ENCODE measurements at places on chromosomes 2 and 18.

DNA sequence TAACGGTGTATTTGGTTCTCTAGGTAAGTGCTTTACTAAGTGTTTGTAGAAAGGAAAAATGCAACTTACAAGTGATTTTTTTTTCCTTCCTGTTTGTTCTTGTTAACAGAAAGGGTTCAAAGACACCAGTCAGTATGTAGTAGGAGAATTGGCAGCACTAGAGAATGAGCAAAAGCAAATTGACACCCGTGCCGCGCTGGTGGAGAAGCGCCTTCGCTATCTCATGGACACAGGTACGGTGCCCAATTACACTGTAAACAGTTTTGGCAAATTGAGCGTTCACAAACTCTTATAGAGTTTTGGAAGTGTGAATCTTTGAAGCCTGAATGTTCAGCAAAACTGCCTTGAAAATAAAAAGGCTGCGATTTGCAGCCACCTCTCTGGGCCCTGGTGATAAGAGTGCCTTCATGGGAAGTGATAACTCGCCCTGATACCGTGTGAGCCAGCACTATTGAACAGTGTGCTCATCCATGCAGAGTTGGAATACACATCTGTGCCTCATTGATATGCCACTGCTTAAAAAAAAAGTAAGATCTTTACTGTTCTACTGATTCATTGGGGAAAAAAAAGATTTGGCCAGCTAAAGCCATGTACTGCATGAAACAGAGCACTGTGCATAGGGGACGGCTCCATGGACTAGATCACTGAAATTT lies 54.0 kb upstream of the OTX1 start:
- H3K4me3 ChIP-seq, result no peak overlapping the region
- no peaks in the 10 kb centered on the region for H3K27me3 ChIP-seq
- peaks cover 14% of the 10 kb centered on the region for H3K36me3 ChIP-seq
- H3K27ac ChIP-seq, result no peak overlapping the region
- no peak for DNase-seq

DNA sequence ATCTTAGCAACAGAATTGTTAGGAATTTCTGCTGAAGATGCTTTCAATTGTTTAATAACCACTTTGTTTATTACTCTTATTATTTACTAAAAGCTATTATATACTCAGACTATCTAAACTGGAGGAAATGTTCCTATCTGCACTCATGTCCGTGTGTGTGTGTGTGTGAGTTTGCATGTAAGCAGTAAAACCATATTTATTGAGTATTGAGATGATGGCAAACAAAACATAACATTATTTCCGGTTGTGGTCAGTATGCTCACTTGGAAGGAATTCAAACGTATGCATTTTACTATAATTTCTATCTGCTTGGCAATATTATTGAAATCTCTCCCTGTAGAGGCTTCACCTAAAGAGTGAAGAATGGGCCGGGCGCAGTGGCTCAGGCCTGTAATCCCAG lies 43.0 kb upstream of the ZNF804A start:
- H3K36me3 ChIP-seq, result no peaks in the 10 kb centered on the region
- no peaks in the 10 kb centered on the region for H3K27me3 ChIP-seq
- no peaks in the 10 kb centered on the region for H3K4me1 ChIP-seq
- no peak overlapping the region for H3K4me3 ChIP-seq
- no peak overlapping the region for H3K27ac ChIP-seq

DNA sequence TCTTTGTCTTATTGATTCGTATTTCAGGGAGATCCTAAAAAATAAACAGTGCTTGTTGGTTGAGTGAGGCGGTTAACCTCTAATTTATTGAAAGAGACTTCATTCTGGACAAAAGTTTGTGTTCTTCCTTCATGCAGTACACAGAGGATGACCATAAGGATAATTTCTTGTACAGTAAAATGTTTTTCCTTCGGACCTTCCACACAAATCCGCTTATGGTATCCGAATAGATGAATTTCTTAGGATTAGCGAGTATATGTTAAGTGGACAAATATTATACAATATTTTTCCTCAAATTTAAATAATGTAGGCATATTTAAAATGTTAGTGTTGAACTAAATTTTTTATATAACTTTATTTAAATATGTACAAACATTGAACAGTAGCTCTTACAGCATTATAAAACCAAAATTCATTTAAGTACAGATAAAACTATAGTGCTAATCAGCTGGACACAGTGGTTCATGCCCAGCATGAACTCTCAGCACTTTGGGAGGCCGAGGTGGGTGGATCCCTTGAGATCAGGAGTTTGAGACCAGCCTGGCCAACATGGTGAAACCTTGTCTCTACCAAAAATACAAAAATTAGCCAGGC lies 84.4 kb downstream of the LPIN1 start:
- peak overlapping the region; percentile 54 for H3K4me3 ChIP-seq
- H3K36me3 ChIP-seq, result peaks cover 9% of the 10 kb centered on the region
- peaks cover 5% of the 10 kb centered on the region for H3K27me3 ChIP-seq
- peaks cover 48% of the 10 kb centered on the region for H3K4me1 ChIP-seq
- no peak for DNase-seq

- no peak overlapping the region for H3K27ac ChIP-seq
- H3K27me3 ChIP-seq, result no peaks in the 10 kb centered on the region
- no peak overlapping the region for H3K4me3 ChIP-seq
- no peaks in the 10 kb centered on the region for H3K36me3 ChIP-seq
These were observed 1191.0 kb upstream of the LRRTM1 start for GRCh38 chr2:81495556-81495955.

DNA sequence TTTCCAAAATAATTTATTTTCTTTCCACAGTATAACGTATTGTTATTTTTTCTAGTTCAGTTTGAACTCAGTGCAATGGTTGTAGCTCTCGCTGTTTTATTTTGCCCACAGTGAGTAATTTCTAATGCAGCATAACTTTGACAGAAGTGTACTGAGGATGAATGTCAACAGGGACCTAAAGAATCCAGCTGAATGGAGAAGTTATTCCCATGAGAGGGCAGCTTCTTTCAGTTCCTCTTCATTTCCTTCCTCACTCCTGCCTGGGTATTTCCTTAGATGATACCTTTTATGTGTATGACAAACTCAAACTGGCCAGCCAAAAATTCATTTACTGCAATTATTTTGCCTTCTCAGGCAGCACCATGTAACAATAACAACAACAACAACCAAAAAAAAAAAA lies 1223.1 kb upstream of the ZEB2 start:
- peaks cover 10% of the 10 kb centered on the region for H3K4me1 ChIP-seq
- peaks cover 4% of the 10 kb centered on the region for H3K27me3 ChIP-seq
- DNase-seq, result no peak

DNA sequence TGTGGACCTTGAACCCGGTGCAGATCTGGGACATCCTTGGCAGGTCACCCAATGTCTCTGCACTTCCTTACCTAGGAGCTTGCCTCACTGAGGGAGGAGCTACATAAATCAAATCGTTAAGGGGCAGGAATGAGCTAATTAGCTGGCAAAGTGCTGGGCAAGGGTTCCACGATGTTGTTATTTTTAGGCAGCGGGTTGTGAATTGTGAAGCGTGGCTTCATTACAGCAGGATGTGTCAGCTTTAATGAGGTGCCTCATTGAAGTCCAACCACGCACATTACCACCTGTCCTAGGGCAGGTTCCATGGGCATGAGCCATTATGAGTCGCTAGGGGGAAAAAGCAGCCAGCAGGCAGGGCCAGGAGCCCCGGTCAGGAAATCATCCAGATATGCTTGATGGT lies 127.0 kb upstream of the AGAP1 start:
- no peak overlapping the region for H3K4me3 ChIP-seq
- H3K27me3 ChIP-seq, result peaks cover 5% of the 10 kb centered on the region
- H3K27ac ChIP-seq, result no peak overlapping the region
- H3K36me3 ChIP-seq, result no peaks in the 10 kb centered on the region
- no peak for DNase-seq

GRCh38 chr2:43340066-43340465 lies 113.7 kb upstream of the ZFP36L2 start:
- no peak overlapping the region for H3K27ac ChIP-seq
- peaks cover 5% of the 10 kb centered on the region for H3K4me1 ChIP-seq
- no peaks in the 10 kb centered on the region for H3K27me3 ChIP-seq
- DNase-seq, result no peak

GRCh38 chr2:3480352-3481010 lies 38.9 kb downstream of the ADI1 start:
- DNase-seq, result no peak
- no peaks in the 10 kb centered on the region for H3K27me3 ChIP-seq
- peaks cover 9% of the 10 kb centered on the region for H3K4me1 ChIP-seq
- no peak overlapping the region for H3K4me3 ChIP-seq

- no peak overlapping the region for H3K4me3 ChIP-seq
- no peak for DNase-seq
- H3K27ac ChIP-seq, result no peak overlapping the region
- no peaks in the 10 kb centered on the region for H3K36me3 ChIP-seq
These were observed 55.4 kb upstream of the NCOA1 start for GRCh38 chr2:24435391-24436316.

GRCh38 chr2:150477347-150477746 lies 10.1 kb downstream of the RND3 start:
- H3K27me3 ChIP-seq, result peaks cover 6% of the 10 kb centered on the region
- no peaks in the 10 kb centered on the region for H3K36me3 ChIP-seq
- no peak overlapping the region for H3K27ac ChIP-seq
- no peak overlapping the region for H3K4me3 ChIP-seq
- no peaks in the 10 kb centered on the region for H3K4me1 ChIP-seq
- DNase-seq, result no peak

- no peaks in the 10 kb centered on the region for H3K36me3 ChIP-seq
- no peaks in the 10 kb centered on the region for H3K4me1 ChIP-seq
- no peak for DNase-seq
- H3K4me3 ChIP-seq, result no peak overlapping the region
- no peak overlapping the region for H3K27ac ChIP-seq
- H3K27me3 ChIP-seq, result peaks cover 11% of the 10 kb centered on the region
These were observed 1.2 kb downstream of the ACMSD start for GRCh38 chr2:134839649-134840048.

- no peaks in the 10 kb centered on the region for H3K4me1 ChIP-seq
- H3K4me3 ChIP-seq, result no peak overlapping the region
- H3K36me3 ChIP-seq, result no peaks in the 10 kb centered on the region
- DNase-seq, result no peak
These were observed 523.9 kb downstream of the SLC4A3 start for GRCh38 chr2:220151341-220151740.

GRCh38 chr18:12306752-12307700 lies 1.0 kb upstream of the TUBB6 start:
- no peak overlapping the region for H3K27ac ChIP-seq
- peaks cover 62% of the 10 kb centered on the region for H3K27me3 ChIP-seq
- DNase-seq, result no peak
- peaks cover 14% of the 10 kb centered on the region for H3K4me1 ChIP-seq

GRCh38 chr2:125679903-125680302 lies 976.1 kb upstream of the GYPC start:
- no peaks in the 10 kb centered on the region for H3K27me3 ChIP-seq
- DNase-seq, result no peak
- H3K36me3 ChIP-seq, result peaks cover 2% of the 10 kb centered on the region
- no peak overlapping the region for H3K27ac ChIP-seq
- no peaks in the 10 kb centered on the region for H3K4me1 ChIP-seq

- no peak overlapping the region for H3K27ac ChIP-seq
- H3K27me3 ChIP-seq, result no peaks in the 10 kb centered on the region
- no peak for DNase-seq
These were observed 50.7 kb downstream of the ATIC start for GRCh38 chr2:215362562-215362904.

DNA sequence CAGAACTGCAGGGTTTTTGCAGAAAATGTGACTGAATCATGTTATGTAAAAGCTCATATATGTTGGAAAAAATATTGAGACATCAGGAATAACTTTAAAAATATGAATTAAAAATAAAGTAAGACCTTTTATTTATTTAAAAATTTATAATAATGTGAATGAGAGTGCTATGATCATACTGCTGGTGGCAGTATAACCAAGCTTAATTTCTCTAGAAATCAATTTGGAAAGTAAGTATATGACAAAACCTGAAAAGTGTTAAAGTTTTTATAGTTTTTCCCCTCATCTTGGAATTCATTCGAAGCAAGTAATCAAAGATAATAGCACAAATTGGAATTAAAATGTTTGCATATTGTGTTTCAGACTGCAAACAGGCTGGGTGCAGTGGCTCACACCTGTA lies 7.5 kb downstream of the SLC39A10 start:
- H3K27me3 ChIP-seq, result no peaks in the 10 kb centered on the region
- no peak for DNase-seq
- no peak overlapping the region for H3K4me3 ChIP-seq
- peaks cover 56% of the 10 kb centered on the region for H3K4me1 ChIP-seq
- peak overlapping the region; percentile 65 for H3K27ac ChIP-seq

DNA sequence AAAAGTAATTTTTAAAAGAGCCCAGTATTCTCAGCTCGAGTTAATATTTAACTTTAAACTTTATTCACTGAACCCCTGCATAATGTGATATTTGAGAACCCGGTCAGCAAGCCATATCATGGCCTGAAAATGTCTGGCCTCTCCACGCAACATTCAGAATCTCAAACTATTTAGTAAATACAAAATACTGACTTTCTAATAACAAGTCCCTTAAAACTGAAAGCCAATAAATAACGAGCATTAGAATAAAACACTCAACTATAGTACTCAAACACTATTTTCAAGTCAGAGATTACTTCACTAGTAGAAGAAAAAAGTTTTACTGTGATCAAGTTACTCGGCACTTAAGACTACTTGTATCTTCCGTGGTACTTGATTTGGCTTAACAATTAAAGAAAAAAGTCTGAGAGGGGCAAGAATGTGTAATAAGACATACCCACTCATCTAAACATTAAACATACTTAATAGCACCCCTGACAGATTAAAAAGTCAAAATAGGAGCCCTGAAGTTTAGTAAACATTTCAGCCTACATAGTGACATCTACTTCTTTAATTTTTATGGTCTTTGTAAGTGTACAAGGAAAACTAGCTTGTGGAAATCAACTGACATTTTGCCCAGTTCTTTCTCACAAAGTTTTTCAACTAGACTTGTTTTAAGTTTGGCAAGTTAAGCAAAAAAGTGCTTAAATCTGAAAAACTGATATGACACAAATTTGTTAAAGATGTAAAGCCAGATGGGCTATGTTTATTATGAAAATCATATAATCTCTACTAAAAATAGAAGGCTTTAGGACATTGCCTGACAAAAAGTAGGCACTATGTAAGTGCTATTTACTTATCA lies 38.2 kb downstream of the RTN4 start:
- H3K4me3 ChIP-seq, result no peak overlapping the region
- no peak overlapping the region for H3K27ac ChIP-seq
- peaks cover 54% of the 10 kb centered on the region for H3K4me1 ChIP-seq
- no peak for DNase-seq
- no peaks in the 10 kb centered on the region for H3K27me3 ChIP-seq

GRCh38 chr2:118148809-118149208 lies 60.5 kb downstream of the INSIG2 start:
- H3K27me3 ChIP-seq, result peaks cover 8% of the 10 kb centered on the region
- H3K36me3 ChIP-seq, result no peaks in the 10 kb centered on the region
- no peak overlapping the region for H3K4me3 ChIP-seq
- H3K4me1 ChIP-seq, result peaks cover 3% of the 10 kb centered on the region

All from activated naive CD8-positive, alpha-beta T cell treated with anti-CD3 and anti-CD28 coated beads for 36 hours (primary cell).